ENCODE measurements at places on chromosomes 5 and 9. TPM values are rescaled to one million over a fixed set of nuclear protein-coding genes. Genes with fewer than 3 reads are reported as not detected.

The HTR1A gene
- not detected for total RNA-seq

The LCP2 gene
- total RNA-seq = 45.2 TPM

The GMCL2 gene
- not detected for total RNA-seq

The GKAP1 gene
- total RNA-seq = 11.5 TPM

The SHISAL2B gene
- not detected for total RNA-seq

The ARID3C gene
- total RNA-seq = 1.2 TPM

The ENG gene
- total RNA-seq = 285 TPM

The TMED7 gene
- 72.5 TPM for total RNA-seq

The FST gene
- total RNA-seq = 27.6 TPM

The HBEGF gene
- total RNA-seq = 21.1 TPM

The TRIP13 gene
- total RNA-seq = 0.89 TPM

The ZBTB26 gene
- total RNA-seq = 10.0 TPM

The TYRP1 gene
- not detected for total RNA-seq

The OSMR gene
- 103 TPM for total RNA-seq

The FAM78A gene
- 4.2 TPM for total RNA-seq

The CACNA1B gene
- total RNA-seq = 0.09 TPM

The NTRK2 gene
- total RNA-seq = 75.0 TPM

The DDX31 gene
- 15.1 TPM for total RNA-seq

The MEGF10 gene
- total RNA-seq = 8.2 TPM

The KCNV2 gene
- total RNA-seq = not detected

The IL33 gene
- total RNA-seq = 61.1 TPM

The ZDHHC11 gene
- 4.9 TPM for total RNA-seq

The SPATA31E1 gene
- total RNA-seq = not detected

The IL7R gene
- total RNA-seq = 7.8 TPM

The LCN1 gene
- total RNA-seq = not detected

The AK8 gene
- total RNA-seq = 1.6 TPM

The LTC4S gene
- total RNA-seq = 21.7 TPM

The PKD2L2 gene
- not detected for total RNA-seq

The TNFSF15 gene
- 11.9 TPM for total RNA-seq

The PCDHGA10 gene
- total RNA-seq = 8.9 TPM

The KCNMB1 gene
- total RNA-seq = 1.4 TPM

The NCBP1 gene
- total RNA-seq = 24.7 TPM

The PCDHGA7 gene
- 7.3 TPM for total RNA-seq

The NUTM2G gene
- total RNA-seq = not detected

The RAI14 gene
- 147 TPM for total RNA-seq

The HARS2 gene
- 27.1 TPM for total RNA-seq

The NEURL1B gene
- 53.7 TPM for total RNA-seq

The COL15A1 gene
- 94.6 TPM for total RNA-seq

The LMX1B gene
- 0.71 TPM for total RNA-seq

The CCDC69 gene
- total RNA-seq = 45.8 TPM

The SPATA31C1 gene
- total RNA-seq = not detected

The EXOC3 gene
- 58.4 TPM for total RNA-seq

The SPAG8 gene
- 6.3 TPM for total RNA-seq

The DOLK gene
- 9.6 TPM for total RNA-seq

The LCN15 gene
- not detected for total RNA-seq

The FRRS1L gene
- 12.8 TPM for total RNA-seq

The MARCOL gene
- total RNA-seq = not detected

The MRPL22 gene
- total RNA-seq = 37.3 TPM

The ACTBL2 gene
- not detected for total RNA-seq

The ZNF483 gene
- total RNA-seq = 20.1 TPM

The EDIL3 gene
- 29.4 TPM for total RNA-seq

The DMRT3 gene
- 0.40 TPM for total RNA-seq

The HAPLN1 gene
- not detected for total RNA-seq

The OCLN gene
- 18.5 TPM for total RNA-seq

The CDC26 gene
- total RNA-seq = 28.2 TPM

The PPP3R2 gene
- total RNA-seq = not detected

The FOXD4L6 gene
- not detected for total RNA-seq

The ENDOG gene
- 14.1 TPM for total RNA-seq

The TMCO6 gene
- 20.1 TPM for total RNA-seq

Measured in sciatic nerve (tissue), 2 donors.